Aorta (tissue), 5 donors: ENCODE measurements at places on chromosomes 7 and 10. TPM values are rescaled to one million over a fixed set of nuclear protein-coding genes. Genes with fewer than 3 reads are reported as not detected.

The ABCC2 gene
- total RNA-seq = 2.8 TPM

GRCh38 chr7:98282703-98283102 lies 1.2 kb downstream of the BRI3 start:
- H3K4me1 ChIP-seq = no peaks in the 10 kb centered on the region
- H3K27ac ChIP-seq = peak overlapping the region; percentile 12
- peak overlapping the region; percentile 85 for H3K4me3 ChIP-seq
- H3K27me3 ChIP-seq = no peaks in the 10 kb centered on the region

- H3K4me1 ChIP-seq = no peaks in the 10 kb centered on the region
- no peak overlapping the region for H3K4me3 ChIP-seq
- H3K36me3 ChIP-seq = no peaks in the 10 kb centered on the region
Observed at GRCh38 chr7:140005754-140006503, 56.8 kb downstream of the PARP12 start.

- H3K27ac ChIP-seq = peak overlapping the region; percentile 33
- no peaks in the 10 kb centered on the region for H3K27me3 ChIP-seq
- no peaks in the 10 kb centered on the region for H3K4me1 ChIP-seq
- H3K36me3 ChIP-seq = no peaks in the 10 kb centered on the region
Observed at GRCh38 chr7:44580945-44581878, 819 bp downstream of the TMED4 start.

DNA sequence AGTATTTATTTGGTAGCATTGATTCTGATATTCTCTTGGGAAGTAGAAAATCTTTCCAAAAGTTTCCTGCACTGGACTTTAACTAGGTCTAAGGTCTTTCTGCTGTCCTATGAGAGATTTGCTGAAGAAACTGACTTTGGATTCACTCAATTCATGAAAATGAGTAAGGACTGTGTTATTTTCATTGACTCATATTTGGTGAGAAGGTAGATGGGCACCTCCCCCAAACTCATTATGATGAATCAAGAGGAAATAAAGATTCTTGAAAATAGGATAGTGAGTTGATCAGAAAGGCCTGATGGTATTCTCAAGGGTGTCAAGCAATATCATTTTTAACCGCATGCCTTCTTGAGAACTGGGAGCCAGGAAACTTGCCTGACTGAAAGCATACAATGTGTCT lies 110.3 kb downstream of the RNF133 start:
- no peak overlapping the region for H3K4me3 ChIP-seq
- H3K27me3 ChIP-seq = no peaks in the 10 kb centered on the region
- no peaks in the 10 kb centered on the region for H3K4me1 ChIP-seq
- no peak for DNase-seq
- H3K27ac ChIP-seq = no peak overlapping the region

DNA sequence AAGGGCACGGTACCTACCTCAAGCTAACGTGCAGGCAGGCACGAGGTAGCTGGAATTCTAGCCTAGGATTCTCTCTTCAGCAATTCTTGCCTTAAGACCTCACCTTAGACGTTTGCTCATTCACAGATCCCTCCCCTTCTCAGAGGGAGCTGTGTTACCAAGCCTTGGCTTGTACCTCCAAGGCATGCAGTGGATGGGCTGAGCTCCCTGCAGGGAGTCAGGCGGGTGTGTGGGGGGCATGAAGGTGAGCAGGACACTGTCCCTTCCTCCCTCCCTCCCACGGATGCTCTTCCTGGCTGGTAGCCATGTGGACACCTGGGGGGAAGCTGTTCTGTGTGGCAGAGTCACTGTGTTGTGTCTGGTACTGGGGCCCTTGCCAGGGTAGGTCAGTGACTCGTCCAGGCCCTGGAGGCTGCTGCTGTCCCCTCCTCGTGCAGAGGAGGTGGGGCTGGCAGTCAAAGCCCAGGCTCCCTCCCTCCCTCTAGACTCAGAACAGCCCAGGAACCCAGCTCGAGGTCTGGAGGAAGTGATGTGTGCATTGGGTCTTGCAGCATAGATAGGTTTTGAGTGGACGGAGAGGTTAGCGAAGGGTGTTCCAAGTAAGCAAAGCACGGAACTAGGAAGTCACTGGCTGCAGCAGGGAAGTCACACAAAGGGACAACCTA lies 222.2 kb upstream of the SH2B2 start:
- no peaks in the 10 kb centered on the region for H3K27me3 ChIP-seq
- no peak overlapping the region for H3K27ac ChIP-seq
- no peaks in the 10 kb centered on the region for H3K36me3 ChIP-seq
- H3K4me1 ChIP-seq = no peaks in the 10 kb centered on the region

The CBLL1 gene
- total RNA-seq = 20.4 TPM

The PPP1R9A gene
- total RNA-seq = 7.4 TPM

GRCh38 chr7:32532716-32533115 lies 37.4 kb downstream of the AVL9 start:
- DNase-seq = no peak
- no peak overlapping the region for H3K27ac ChIP-seq
- H3K4me1 ChIP-seq = no peaks in the 10 kb centered on the region
- no peak overlapping the region for H3K4me3 ChIP-seq
- no peaks in the 10 kb centered on the region for H3K27me3 ChIP-seq

GRCh38 chr7:102096012-102096332 lies 190.7 kb upstream of the SH2B2 start:
- H3K27me3 ChIP-seq = no peaks in the 10 kb centered on the region
- no peaks in the 10 kb centered on the region for H3K36me3 ChIP-seq
- no peak overlapping the region for H3K4me3 ChIP-seq
- H3K27ac ChIP-seq = no peak overlapping the region
- no peaks in the 10 kb centered on the region for H3K4me1 ChIP-seq

The NKX2-3 gene
- total RNA-seq = 0.60 TPM

The CNNM1 gene
- 0.30 TPM for total RNA-seq

- H3K27me3 ChIP-seq = no peaks in the 10 kb centered on the region
- H3K27ac ChIP-seq = no peak overlapping the region
- H3K4me1 ChIP-seq = no peaks in the 10 kb centered on the region
- no peaks in the 10 kb centered on the region for H3K36me3 ChIP-seq
Observed at GRCh38 chr10:47240173-47240572, 59.8 kb upstream of the GDF10 start.

DNA sequence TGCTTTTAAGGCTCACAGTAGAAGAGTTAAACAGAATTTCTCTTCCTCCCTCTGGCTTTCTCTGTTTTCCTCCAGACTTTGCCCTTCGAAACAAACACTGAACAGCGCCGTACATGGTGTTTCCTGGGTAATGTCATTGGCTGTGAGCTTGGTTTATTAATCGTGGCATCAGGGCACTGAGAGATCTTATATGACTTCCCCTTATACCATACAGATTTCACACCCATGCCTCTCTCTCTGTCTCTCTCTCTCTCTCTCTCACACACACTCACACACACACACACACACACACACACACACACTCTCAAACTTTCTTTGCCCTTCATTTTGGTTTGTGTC lies 195.5 kb downstream of the CREB5 start:
- H3K4me3 ChIP-seq = no peak overlapping the region
- no peaks in the 10 kb centered on the region for H3K36me3 ChIP-seq
- no peak for DNase-seq

DNA sequence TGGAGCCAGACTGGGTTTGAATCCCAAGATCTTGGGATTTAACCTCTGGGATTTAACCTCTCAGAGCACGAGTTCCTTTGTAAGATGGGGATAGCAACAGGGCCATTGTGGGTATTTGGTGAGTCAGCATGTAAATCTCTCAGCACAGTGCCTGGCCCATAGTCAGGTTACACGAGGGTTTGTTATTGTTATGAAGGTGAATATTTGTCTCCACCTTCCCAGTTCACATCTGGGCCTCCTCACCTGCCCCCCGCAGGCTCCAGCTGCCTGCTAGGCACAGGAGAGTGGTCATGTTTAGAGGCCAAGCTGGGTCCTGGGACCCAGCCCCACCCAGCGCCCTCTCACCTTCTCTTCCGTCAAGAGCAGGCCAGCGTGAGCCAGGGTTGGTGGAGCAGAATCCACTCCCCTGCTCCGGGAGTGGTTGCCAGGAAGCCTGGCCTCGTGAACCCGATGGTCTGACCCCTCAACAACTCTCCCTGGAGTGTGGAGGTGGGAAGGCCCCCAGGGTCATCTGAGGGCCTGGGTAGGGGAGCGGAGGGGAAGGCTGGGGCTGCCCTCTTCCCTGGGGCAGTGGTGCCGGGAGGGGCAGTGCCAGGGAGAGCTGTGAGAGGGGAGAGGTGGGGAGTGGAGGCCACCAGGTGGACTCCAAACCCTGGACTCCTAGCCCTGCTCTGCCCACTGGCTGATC lies 26.0 kb downstream of the FAM241B start:
- H3K27me3 ChIP-seq = no peaks in the 10 kb centered on the region
- no peaks in the 10 kb centered on the region for H3K36me3 ChIP-seq
- H3K27ac ChIP-seq = no peak overlapping the region
- no peaks in the 10 kb centered on the region for H3K4me1 ChIP-seq
- no peak for DNase-seq

- H3K27ac ChIP-seq = peak overlapping the region; percentile 35
- no peak for DNase-seq
- H3K36me3 ChIP-seq = no peaks in the 10 kb centered on the region
- no peaks in the 10 kb centered on the region for H3K4me1 ChIP-seq
Observed at GRCh38 chr7:99505324-99505662, 831 bp downstream of the ZKSCAN5 start.

DNA sequence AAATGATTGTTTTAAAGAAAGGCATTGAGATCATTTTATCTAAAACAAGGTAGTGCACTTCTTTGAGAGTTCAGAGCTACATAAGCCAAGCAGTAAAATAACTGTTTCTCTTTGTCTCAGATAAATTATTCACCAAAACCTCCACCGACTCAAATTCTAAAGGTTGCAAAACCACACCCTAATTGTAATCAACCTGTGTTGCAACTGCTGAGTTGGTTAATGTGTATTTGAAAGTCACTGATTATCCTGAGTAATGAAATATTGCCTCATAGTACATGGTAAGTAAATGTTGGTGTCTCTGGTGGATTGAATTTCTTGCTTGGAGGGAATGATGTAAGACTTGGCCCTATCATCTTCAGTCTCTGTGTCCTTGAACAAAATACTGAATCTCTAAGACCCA lies 35.9 kb upstream of the CYP2C9 start:
- H3K4me3 ChIP-seq = no peak overlapping the region
- no peaks in the 10 kb centered on the region for H3K4me1 ChIP-seq
- H3K27ac ChIP-seq = no peak overlapping the region
- no peaks in the 10 kb centered on the region for H3K27me3 ChIP-seq
- no peak for DNase-seq

The PRKG1 gene
- total RNA-seq = 199 TPM

DNA sequence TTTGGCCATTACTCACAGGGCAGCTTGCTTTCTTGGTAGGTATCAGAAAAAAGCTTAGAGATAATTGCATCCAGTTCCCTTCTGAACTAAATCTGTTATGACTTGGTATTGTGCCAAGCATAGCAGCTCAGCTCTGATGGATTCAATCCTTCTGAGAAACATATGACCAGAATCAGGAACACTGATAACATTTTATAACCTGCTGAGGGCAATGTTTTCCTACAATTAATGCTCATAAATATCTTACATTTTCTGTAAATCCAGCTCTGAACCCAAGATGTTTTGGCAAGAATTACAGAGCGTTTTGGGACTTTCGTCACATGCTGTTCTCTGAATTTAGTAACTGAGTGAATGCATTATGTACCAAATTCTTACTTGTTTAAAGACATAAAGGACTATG lies 167.8 kb downstream of the KIF20B start:
- H3K36me3 ChIP-seq = no peaks in the 10 kb centered on the region
- H3K4me3 ChIP-seq = peak overlapping the region; percentile 18

GRCh38 chr7:36100226-36100625 lies 52.8 kb upstream of the EEPD1 start:
- no peak overlapping the region for H3K4me3 ChIP-seq
- H3K27me3 ChIP-seq = no peaks in the 10 kb centered on the region
- H3K4me1 ChIP-seq = no peaks in the 10 kb centered on the region

DNA sequence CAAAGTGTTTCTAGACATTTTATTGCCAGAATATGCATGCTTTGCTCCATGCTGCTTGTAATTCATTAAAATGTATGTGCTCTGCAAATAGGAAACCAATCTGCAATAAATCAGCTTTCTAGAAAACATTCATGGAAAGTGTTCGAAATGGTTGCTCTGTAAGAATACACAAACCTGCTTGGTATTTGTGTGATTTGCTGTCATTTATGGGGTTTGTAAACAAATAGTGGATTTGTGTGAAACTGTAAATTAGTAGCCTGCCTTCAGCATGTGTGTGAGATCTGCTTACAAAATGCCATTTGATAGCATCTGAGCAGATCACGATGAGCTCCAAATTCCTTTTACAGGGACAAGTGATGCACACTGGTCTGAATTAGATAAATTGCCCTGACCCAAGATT lies 219.0 kb upstream of the CSTF2T start:
- no peak overlapping the region for H3K27ac ChIP-seq
- H3K4me3 ChIP-seq = no peak overlapping the region
- H3K4me1 ChIP-seq = no peaks in the 10 kb centered on the region
- no peaks in the 10 kb centered on the region for H3K36me3 ChIP-seq
- no peaks in the 10 kb centered on the region for H3K27me3 ChIP-seq
- no peak for DNase-seq

The AOC1 gene
- 0.72 TPM for total RNA-seq

- H3K36me3 ChIP-seq = no peaks in the 10 kb centered on the region
- DNase-seq = no peak
- H3K4me3 ChIP-seq = no peak overlapping the region
Observed at GRCh38 chr10:24299578-24300260, 90.8 kb downstream of the KIAA1217 start.

The ANKRD30A gene
- not detected for total RNA-seq

- no peaks in the 10 kb centered on the region for H3K4me1 ChIP-seq
- H3K27ac ChIP-seq = no peak overlapping the region
- no peaks in the 10 kb centered on the region for H3K27me3 ChIP-seq
- no peak overlapping the region for H3K4me3 ChIP-seq
- no peaks in the 10 kb centered on the region for H3K36me3 ChIP-seq
- no peak for DNase-seq
Observed at GRCh38 chr10:110003524-110003885, 4.3 kb upstream of the ADD3 start.

DNA sequence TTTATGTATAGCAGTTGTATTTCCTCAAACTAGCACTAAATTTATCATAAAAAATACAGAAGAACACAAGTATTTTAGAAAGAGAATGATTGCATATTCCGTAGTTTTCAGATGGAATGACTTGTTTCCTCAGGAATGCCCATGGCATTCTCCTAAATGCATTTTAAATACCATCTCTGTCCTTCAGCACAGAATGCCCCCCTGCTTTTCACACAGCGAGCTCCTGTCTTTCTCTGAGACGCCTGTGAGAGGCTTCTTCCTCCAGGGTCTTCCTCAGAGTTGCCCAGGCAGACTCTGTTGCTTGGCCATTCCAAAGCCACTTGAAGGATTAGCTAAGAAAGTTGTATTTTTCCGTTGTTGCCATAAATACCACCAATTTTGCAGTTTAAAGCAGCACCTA lies 10.1 kb downstream of the LANCL2 start:
- H3K27me3 ChIP-seq = no peaks in the 10 kb centered on the region
- H3K4me1 ChIP-seq = no peaks in the 10 kb centered on the region
- no peak overlapping the region for H3K27ac ChIP-seq
- no peak overlapping the region for H3K4me3 ChIP-seq

The GPR37 gene
- 0.99 TPM for total RNA-seq
